Activated gamma-delta T cell treated with anti-CD3 and anti-CD28 coated beads, Interleukin-2, amount 50 U/mL, for 16 hours (primary cell): ENCODE measurements at places on chromosomes 6 and 20.

DNA sequence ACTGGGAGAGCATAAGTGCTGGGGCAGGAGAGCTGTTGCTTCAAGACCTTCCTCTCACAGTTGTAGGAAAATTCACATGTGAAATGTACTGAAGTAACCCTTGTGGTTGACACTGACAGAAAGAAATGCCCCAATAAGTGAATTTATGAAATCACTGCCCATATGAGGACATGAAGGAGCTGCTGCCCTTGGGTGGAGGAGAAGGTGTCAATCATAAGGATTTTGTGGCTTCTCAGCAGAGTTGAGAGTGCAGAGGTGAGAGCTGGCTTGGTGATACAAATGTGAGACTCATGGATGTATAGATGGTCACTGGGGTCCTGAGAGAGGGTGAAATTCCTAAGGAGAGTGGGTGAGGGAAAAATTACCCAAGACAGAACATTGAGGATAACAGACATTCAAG is 33.9 kb upstream of the CMTR1 start:
- DNase-seq = no peak

- DNase-seq = no peak
Measured at GRCh38 chr20:35617397-35618262, 2.0 kb downstream of the SPAG4 start.

DNA sequence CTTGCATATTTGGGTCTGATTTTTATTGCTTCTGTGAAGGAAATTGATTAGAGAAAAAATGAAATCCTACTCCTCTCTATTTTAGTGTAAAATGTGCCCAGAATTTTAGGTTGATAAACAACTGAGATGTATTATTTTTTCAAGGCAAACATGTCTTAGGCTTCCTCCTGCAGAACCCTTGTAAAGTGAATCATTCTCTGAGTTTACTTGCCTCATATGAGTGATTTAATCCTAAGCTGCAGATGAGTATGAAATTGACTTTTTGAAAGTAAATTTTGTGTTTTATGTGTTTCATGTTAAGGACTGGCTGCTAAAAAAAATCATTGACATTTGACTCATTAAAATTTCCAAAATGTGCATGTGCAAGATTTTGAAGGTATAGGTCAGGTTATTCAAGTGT is 138.5 kb upstream of the PHACTR1 start:
- no peak for DNase-seq

DNA sequence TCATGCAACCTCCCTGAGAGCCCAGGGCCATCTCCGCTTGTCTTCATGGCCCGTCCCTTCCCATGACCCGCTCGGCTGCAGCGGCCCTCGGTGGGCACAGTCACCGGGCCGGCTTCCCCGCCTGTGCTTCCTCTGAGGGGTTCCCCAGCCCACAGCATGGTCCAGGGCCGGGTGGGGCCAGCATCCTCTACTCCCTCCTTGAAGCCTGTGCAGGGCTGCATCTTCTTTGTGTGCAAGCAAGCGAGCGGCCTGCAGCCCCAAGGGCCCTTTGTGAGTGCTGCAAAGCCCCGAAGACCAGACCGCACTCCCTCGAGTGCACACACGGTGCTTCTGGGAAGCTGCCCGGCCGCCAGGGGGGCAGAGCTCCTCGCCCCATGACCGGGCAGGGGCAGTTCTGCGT is 265.8 kb downstream of the TAF4 start:
- DNase-seq = no peak

- DNase-seq = no peak
Measured at GRCh38 chr6:82607998-82608725, 244.5 kb downstream of the TPBG start.

- DNase-seq = no peak
Measured at GRCh38 chr20:50249447-50250388, 59.1 kb downstream of the CEBPB start.

DNA sequence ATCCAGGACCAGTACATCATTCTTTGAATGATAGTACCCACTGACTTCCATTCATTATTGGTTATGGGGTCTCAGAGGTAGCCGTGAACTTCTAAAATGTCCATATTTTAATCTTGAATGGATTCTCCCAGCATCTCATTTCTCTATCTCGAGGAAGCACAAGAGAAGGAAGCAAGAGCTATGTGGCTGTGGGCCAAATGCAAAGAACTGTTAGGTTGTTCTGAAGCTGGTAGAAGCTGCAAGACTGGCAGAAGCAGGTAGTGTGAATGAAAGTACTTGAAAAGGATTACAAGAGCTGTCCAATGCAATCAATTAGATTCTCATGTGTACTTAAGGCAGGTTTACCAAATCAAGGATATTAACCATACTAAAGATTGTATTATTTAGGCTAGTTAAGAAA is 1131.8 kb downstream of the GRIK2 start:
- DNase-seq = no peak

DNA sequence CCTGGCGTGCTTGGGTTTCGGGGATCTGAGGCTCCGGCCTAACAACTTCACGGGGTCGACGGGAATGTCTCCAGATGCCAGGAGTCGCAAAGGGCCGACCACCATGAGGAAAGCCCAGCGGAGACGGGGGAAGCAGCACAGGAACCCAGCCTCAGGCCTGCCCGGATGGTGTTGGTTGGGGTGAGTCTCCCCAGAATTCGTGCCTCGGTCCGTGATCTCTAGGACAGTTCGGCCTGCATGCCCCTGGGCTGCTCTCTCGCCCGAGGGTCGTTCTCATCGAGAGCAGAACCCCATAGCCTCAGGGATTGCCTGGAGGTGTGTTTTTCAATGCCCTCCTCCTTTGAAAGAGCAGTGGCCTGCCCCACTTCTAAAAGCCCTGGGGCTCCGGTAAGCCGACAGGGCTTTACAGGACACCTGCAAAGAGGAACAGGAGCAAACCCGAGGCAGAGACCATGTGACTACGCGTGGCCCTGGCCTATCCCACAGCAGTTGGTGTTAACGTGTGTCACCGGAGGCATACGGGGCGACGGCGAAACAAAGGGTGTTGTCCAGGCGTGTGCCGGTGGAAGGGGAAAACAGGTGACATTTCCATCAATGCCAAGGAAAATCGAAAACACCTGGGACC is 973.1 kb upstream of the DEFB115 start:
- no peak for DNase-seq

- no peak for DNase-seq
Measured at GRCh38 chr6:115838763-115839401, 221.8 kb downstream of the FRK start.

DNA sequence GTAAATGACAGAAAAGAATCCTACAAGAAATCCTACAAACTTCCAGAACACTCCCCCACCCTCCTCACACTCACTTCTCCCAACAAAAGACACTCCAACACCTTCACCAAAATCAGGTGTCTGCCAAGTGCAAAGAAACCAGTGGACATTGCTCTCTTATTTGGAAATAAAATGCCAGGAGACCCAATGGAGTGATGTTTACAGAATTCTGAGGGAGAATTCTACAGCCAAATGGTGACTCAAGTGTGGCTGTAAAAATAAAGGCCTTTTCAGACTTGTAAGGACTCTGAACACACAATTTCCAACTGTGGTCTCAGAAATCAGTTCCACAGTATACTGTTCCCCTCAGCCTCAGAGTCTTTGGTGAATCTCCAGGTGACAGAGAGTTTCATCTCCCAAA is 109.6 kb upstream of the CARMIL1 start:
- DNase-seq = no peak

GRCh38 chr20:50429412-50429811 is 80.8 kb upstream of the PTPN1 start:
- DNase-seq = no peak

- DNase-seq = no peak
Measured at GRCh38 chr6:49530141-49530776, 20.2 kb upstream of the C6orf141 start.

DNA sequence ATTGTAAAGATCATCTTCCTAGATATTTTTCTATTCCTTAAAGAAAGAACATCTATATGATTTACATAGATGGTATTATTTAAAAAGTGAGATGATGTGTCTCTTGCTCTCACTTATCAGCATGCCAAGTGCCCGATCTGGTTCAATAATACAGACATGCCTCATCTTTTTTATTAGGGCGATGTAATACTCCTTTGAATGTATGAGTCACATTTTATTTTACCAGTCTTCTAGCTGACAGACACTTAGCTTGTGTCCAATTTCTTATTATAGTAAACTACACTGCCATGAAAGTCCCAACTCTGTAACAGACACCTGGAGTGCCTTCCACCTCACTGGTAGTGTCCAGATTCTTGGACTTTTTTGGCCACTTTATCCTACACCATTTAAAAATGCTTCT is 586.6 kb upstream of the BTBD3 start:
- no peak for DNase-seq

DNA sequence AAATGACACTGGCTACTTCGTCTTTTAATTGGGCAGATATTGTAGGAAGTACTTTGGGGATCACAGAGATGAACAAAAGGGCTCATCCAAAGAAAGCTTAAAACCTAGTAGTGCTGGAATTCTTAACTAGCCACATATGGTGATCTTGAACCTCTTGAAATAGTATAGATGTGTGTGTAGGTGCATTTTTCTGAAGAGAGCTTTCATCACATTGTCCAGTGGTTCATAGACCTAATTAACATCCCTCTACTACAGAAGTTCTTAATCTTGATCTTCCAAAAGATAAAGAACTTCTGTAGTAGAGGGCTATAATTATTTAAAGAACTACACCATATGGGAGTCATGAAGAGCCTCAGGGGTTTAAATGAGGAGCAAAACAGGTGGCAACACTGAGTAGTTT is 2.3 kb upstream of the PRIM2 start:
- DNase-seq = no peak

- no peak for DNase-seq
Measured at GRCh38 chr6:24394780-24395437, 7.8 kb upstream of the MRS2 start.

DNA sequence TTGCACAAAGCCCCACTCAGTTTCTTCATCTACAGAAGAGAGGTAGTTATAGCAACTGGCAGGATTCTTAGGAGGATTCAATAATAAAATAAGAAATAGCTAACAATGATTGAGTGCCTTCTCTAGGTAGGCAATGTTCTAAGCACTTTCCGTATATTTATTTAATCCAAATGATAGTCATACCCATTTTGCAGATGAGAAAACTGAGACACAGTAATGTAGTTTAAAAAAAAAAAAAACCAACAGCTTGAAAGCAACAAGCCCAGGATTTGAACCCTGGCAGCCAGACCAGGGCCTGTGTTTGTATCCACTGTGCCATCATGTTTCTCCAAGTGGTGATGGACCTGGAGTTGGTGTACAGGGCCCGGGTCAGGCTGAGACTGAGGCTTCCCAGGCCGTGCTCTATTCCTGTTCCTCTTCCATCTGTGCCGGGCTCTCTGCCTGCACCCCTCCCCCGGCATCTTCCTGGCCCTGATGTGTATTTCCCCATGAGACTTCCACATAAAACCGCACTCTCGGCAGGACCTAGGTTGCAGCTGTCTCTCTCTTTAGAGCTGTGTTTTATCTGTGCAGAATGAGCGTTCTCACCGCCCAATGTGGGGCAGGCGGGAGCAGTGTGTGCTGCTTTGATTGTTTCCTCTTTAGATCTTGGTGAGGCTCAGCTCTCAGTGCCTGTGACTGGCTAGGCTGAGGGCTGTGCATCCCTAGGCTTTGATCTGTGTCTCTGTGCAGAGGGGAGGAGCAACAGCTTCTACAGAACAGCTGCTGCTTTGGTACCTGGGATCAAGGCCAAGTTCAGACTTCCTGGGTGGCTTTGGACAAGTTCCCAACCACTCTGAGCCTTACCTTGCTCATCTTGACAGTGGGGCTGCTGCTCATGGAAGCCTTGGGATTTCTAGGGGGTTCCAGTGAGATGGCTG is 49.5 kb downstream of the TOX2 start:
- no peak for DNase-seq

DNA sequence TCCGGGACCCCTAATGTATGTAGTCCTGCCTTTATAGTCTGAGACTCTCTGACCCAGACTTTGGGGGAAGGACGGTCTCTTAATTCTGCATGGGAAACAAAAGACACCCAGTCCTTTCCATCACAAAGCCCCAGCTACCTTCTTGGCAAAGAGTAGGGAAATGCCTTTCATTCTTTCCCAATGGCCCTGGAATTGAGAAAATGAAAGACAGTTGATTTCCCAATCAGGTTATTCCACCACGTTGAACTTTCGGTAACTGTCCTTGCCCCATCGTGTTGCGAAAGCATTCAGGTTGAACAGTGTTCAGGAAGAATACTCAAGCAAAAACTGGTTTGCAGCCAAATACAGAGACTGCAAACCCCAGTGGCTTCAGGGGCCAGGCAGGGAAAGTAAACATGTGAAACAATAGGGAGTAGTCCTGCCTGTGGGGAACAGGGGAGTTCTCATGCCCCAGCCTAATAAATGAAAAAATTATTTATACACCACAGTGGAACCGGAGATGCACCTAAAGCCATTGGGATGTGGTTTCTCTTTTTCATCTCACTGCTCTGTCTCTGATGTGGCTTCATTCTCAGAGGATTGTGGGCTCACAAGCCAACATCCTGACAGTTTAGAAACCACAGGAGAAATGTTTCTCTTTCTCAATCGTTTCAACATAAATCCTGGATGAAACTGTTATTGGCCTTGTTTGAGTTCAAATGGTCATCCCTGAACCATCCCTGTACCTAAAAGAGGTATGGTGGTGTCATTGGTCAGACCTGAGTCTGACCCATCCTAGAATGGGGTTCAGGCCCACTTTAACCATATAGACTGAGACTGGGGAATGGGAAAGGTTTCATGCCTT is 44.2 kb upstream of the SLC9A8 start:
- DNase-seq = no peak

DNA sequence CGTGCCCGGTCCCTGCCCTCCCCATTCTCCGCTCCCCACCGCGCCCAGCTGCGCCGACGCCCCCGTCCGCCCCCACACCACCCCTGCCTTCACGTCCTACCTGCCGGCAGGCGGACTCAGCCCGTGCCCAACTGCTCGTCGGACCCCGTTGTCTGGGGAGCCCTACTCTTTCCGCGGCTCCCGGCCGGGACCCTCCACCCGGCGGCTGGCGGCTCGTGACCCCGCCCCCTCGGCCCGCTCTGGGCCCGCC is at the start of gene SERAC1:
TSS of gene SERAC1 (minus strand) at position 223 of the 250 bp plus-strand sequence. CDS start 9,899 bp downstream, outside the sequence.
- DNase-seq = no peak

DNA sequence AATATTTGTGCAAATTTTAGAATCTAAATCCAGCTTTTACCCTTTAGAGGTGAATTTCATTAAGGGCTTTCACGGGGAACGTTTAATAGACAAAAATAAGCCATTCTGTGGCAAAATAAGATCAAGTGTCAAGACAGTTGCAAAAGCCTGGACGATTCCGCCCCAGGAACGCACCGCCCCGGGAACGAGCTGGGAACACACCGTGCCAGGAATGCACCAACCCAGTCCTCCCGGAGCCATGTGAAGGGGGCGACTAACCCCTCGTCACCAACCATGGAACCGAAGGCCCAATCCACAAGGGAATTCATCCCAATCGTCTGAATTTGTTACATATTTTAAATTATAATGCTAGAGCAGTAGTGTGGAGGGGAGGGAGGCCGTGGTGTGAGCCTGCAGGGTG is 20.8 kb upstream of the TCFL5 start:
- no peak for DNase-seq

DNA sequence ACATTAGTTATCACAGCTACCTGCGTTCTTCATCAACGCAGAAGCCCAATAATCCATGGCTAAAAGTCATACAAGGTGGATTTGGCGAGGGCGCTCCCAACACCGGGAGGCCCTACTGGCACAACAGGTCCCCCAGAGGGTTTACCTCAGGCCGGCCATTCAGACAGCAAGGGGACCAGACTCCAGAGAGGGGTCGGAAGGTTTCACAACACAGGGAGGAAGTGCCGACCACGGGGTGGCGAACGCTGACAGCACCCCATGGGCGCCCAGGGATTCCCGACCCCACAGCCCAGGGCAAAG is 1515.9 kb upstream of the DEFB115 start:
- DNase-seq = no peak
